ENCODE measurements at places on chromosomes 16 and 17.

- DNase-seq, result peak; percentile 82
These were observed 1.1 kb downstream of the PSMB10 start for GRCh38 chr16:67935402-67936123.

DNA sequence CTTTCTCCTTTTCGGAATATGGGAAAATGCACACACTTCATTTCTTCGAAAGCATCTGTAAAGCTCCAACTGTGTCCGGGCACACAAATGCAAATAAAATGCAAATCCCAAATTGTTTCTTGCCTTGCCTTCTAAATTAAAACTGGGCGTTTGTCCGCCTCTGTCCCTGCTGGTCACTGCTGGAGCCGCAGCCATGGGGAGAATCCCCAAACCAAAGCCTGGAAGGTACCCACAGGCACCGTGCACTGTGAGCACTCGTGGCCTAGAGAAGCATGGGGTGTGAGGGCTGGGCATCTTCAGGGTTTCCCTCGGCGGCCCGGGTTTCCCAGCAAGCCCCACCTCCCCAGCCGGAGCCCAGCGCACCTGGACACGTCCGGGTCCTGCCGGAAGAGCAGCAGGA is 2.9 kb downstream of the SLC47A2 start:
- no peak for DNase-seq

GRCh38 chr16:495127-495748 is 32.3 kb upstream of the CAPN15 start:
- no peak for DNase-seq

- no peak for DNase-seq
These were observed 361.7 kb upstream of the TNRC6C start for GRCh38 chr17:77596491-77597417.

- DNase-seq, result no peak
These were observed 31.5 kb upstream of the ASGR2 start for GRCh38 chr17:7146115-7146514.

DNA sequence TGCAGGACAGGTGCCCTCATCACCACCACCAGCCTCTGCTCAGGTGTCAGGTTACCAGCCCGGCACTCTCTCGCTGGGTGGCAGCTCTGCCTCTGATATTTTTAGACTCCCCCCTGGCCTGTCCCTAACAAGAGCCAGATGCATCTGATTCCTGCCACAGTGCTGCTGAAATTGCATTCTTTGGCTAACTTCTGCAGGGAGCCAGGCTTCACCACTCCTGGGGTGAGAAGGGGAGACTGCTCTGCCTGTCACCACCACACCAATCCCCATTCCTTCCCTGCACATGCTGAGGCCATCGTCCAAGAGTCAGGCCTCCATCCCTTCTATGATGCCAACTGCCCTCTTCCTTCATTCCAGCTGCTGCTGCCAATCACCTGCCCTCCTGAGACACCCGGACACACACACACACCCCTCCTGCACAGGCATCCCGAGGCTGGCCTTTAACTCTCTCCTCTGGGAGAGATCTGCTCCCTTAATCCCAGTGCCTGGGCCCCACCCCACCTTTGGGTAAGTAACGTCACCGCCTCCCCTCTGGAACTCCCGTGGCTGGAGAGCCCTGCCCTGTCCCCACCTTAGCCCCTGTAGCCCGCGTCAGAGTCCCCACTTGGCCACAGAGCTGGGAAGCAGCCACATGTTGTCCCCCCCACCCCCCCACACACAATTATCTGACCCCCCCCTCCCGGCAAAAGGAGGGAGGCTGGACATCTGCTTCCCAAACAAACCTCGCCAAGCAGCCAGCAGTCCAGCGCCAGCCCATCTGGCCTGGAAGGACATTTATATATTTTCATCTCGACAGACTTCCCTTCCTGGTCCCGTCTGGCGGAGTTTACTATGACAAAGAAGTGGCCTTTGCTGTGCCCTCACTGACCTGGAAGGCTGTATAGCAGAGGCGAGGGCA is 2.8 kb downstream of the EMP2 start:
- no peak for DNase-seq

DNA sequence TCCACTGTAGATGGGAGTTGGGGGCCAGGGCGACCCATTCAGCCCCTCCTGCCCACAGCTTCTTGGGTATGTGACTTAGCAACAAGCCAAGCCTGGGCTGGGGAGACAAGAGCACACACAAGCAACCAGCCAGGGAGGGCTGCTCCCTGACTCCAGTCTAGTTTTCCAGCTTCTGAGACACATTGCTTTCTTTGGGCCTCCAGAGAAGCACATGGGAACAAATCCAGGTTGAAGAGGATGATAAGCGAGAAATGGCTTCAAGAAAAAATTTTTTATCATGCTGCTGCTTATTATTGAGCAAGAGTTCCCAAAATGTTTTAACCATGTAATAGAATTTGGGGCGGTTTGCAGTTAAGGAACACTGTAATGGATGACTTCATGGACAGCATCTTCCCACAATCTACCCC is 173.7 kb downstream of the SOX9 start:
- no peak for DNase-seq

- no peak for DNase-seq
These were observed 4.5 kb downstream of the HERPUD1 start for GRCh38 chr16:56936491-56936890.

DNA sequence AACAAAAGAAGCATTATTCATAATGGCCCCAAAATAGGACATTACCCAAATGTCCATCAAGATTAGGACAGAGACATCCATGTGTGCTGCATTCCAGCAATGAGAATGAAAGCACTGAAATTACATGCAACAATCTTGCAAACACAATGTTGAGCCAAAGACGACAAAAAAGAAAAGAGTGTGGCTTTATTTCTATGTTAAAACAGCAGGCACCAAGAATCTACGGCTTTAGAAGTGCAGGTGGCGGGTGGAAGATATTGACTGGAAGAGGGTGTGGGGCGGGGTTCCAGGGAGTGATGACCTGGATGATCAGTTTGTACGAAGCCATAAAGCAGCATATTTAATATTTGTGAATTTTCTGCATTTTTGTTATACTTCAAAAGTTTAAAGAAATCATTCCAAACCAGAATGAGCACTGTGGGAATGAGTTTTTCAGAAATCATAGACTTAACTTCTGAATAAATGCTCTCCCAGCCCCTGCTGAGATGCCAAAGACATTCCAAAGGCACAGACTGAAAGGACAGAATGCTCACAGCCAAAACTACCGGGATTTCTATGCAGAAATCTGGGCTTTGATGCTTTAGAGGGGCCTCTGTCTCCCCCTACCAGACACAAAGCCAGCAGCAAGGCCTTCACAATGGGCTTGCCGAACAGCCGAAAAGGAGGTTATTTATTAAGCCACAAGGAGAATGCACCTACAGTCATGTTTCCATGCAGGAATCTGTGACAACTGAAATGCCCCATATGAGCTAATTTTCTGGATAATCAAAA is 361.6 kb downstream of the GRIN2A start:
- DNase-seq, result no peak

- no peak for DNase-seq
These were observed 18.2 kb upstream of the HLF start for GRCh38 chr17:55246583-55246982.

DNA sequence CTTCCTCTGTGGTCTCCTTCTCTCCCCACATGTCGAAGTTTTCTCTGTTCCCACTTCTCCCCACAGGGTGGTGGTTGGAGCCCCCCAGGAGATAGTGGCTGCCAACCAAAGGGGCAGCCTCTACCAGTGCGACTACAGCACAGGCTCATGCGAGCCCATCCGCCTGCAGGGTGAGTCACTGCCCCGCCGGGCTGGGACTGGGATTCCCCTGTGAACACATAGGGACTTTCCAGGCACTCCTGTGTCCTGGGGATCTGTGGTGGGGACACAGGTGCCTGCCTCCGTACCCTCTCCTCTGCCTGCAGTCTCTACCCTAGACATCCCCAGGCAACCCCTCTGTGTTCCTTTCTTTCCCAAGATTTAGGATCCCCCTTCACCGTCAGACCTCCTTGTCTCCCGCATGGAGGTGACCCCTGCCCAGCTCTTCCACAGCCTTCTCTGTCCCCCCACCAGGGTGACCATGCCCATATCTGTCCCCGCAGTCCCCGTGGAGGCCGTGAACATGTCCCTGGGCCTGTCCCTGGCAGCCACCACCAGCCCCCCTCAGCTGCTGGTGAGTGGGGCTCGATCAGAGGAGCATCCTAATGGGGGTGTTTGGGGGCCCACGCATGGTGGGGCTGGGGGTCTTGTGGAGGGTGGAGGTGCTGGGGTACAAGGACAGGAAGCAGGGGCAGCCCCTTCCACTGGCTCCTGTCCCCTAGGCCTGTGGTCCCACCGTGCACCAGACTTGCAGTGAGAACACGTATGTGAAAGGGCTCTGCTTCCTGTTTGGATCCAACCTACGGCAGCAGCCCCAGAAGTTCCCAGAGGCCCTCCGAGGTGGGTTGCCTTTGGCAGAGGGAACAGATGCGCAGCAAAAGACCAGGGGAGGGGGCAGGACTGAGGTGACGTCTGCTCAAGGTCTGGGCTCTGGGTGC is 5.8 kb downstream of the ITGAM start:
- DNase-seq, result peak; percentile 34

GRCh38 chr17:48477221-48477620 is 47.2 kb upstream of the SKAP1 start:
- DNase-seq, result no peak

- DNase-seq, result no peak
These were observed 499.1 kb upstream of the CDH5 start for GRCh38 chr16:65867276-65867960.

DNA sequence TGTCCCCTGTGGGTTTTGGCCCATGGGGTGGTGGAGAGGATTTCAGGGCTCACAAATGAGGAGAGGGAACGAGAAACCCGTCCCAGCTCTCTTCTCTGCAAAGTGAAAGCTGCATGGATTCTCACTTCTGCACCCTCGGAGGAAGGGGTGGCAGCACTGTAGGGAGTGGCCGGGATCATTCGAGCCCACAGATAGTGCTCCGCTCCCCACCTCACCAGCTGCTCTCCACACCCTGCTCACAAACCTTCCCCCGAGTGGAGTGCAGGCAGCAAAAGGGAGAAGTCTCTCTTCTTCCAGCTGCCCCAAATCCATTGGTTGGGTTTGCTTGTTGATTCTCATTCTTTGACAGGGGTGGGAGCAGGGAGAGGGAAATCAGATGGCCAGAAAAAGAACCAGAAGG is 20.1 kb downstream of the STAT5A start:
- no peak for DNase-seq

GRCh38 chr16:50088302-50088701 is 22.5 kb downstream of the HEATR3 start:
- no peak for DNase-seq

GRCh38 chr16:88116121-88116520 is 164.9 kb downstream of the BANP start:
- DNase-seq, result no peak

DNA sequence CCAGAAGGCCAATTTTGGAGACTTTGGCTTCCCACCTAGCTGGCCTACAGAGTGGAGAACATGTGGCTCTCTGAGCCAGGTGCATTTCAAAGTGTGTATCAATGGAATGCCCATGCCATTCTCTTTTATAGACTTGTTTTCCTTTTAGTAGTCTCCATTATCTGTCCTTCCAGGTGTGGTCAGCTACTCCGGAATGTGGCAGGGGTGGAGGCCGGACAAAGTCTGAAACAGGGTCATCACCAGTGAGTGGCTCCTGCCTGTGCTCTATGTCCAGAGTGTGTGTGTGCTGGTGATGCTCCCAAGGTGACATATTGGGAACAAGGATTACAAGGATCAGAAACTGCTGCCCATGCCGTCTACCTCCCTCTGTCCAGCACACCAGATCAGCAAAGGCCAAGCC is 3.8 kb upstream of the TMEM220 start:
- DNase-seq, result no peak

DNA sequence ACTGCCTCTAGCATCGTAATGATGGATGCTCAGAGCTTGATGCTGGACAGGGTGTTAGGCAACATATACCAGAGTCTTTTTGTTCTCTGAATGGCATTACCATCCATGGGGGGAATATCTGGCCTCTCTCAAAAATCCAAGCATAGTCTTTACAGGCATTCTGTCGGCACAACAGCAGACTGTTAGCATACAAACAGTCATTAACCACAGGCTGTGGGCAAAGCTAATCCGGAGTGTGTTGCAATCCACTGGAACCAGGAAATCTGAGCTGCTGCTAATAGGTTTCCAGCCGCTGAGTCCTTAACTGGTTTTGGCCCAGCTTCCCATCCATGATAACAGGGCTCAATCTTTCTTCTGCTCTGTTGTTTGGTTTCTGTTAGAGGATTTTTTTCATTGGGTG is 371.9 kb downstream of the HS3ST3B1 start:
- DNase-seq, result no peak

- DNase-seq, result no peak
These were observed 280.8 kb downstream of the CDH11 start for GRCh38 chr16:64841071-64841470.

GRCh38 chr17:36464765-36465088 is 21.8 kb upstream of the ZNHIT3 start:
- no peak for DNase-seq

- DNase-seq, result no peak
These were observed 53.1 kb upstream of the USP7 start for GRCh38 chr16:9016824-9017223.

DNA sequence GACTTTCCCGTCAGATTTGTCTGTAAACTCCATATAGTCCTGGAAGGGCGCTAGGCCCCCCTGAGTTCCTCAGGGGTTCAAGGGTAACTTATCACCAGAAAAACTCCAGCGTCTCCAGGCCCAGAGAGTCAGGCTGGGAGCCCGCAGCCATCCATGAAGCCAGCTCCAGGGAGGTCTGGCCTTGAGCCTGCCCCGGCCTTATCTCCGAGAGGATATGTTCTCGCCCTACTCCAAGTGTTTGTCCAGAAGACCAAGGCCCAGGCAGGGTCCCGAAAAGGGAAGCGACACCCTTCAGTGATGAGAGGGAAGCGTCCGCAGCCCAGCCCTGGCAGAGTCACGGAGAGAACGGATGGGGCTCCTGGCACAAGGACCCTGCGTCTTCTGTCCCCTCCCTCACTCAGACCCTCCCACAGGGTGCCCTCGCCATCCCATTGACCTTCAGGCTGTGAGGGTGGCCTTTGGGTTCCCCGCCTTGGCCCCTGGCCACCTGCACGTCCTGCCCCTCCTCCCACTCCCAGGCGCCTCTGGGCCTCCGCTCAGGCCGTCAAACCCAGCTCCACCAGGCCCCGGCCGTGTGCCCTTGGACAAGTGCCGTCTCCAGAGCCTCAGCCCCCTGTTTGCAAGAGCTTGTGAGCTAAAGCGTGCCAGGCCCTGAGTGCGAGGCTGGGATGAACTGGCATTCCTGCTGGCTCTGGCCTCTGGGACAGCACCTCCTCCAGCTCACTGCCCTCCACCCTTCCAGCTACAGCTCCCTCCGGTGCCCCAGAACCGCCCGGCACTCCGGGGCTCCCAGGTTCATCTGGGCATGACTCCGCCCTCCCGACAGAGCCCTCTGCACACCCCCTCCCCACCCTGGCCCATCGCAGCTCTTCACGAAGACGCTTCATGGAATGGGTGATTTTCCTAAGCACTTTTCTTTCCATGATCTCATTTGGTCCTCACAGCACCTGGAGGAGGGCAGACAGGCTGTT is 83.4 kb downstream of the ZDHHC7 start:
- DNase-seq, result no peak

GRCh38 chr17:29016345-29017210 is 10.7 kb upstream of the SEZ6 start:
- DNase-seq, result no peak

- no peak for DNase-seq
These were observed 43.5 kb downstream of the GINS3 start for GRCh38 chr16:58435779-58436178.

GRCh38 chr17:81285179-81285878 is 9.8 kb downstream of the SLC38A10 start:
- peak; percentile 25 for DNase-seq
